ENCODE measurements at places on chromosomes 5 and 9. TPM values are rescaled to one million over a fixed set of nuclear protein-coding genes. Genes with fewer than 3 reads are reported as not detected.

GRCh38 chr5:127643607-127644006 is 5.3 kb upstream of the CTXN3 start:
- no peak for ATAC-seq

- ATAC-seq = no peak
Measured at GRCh38 chr9:1284727-1285126, 234.6 kb downstream of the DMRT2 start.

GRCh38 chr5:454936-455335 is 12.0 kb downstream of the EXOC3 start:
- no peak for ATAC-seq

GRCh38 chr5:89133975-89134374 is 251.0 kb upstream of the MEF2C start:
- no peak for ATAC-seq

- no peak for ATAC-seq
Measured at GRCh38 chr5:102498271-102499034, at the start of gene SLCO6A1. TSS of gene SLCO6A1 (minus strand) at chr5:102499001. CDS start at chr5:102498844, 157 bp downstream.

CDC20B gene
- not detected for total RNA-seq
